Lower lobe of right lung (tissue), 2 donors: ENCODE measurements at places on chromosomes 1 and 21. TPM values are rescaled to one million over a fixed set of nuclear protein-coding genes. Genes with fewer than 3 reads are reported as not detected.
A peak's percentile ranks its signal among the peaks of the same experiment; 100 is the strongest.

- no peak for DNase-seq
Observed at GRCh38 chr1:25099343-25099951, 132.9 kb downstream of the SYF2 start.

DNA sequence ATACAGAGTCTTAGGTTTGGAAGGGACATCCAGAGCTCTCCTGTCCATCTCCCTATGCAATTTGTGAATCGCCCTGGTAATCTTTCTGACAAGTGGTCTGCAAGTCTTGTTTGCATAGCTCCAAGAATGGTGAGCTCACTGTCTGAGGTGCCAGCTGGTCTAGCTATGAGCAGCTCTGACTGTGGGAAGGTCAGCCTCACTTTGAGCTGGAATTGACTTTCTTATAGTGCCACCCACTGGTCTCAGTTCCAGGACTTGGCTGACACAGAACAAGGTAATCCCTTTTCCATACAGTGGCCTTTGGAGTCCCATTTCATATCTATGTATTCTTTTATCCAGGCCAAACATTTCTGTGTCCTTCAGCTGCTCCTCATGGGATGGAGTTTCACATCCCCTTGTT lies 95.6 kb upstream of the C8B start:
- no peak for DNase-seq

DNA sequence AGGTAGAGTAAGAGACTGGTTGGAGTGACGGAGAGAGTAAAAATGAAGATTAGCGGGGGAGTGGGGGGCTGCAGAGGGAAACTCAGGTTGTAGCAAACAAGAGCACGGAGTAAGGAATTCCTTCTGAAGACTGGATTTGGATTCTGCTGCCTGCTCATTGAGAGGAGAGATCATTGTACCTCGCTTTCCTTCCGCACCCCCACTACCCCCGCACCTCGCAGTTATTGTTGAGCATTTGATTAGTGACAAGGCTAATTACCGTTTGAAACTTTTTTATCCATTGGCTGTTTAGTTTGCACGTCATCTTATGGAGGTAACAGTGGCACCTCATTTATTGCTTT lies 463 bp downstream of the PRPF3 start:
- DNase-seq: no peak

- no peak for DNase-seq
Observed at GRCh38 chr1:151347523-151348246, 633 bp upstream of the RFX5 start.

GRCh38 chr1:54950369-54951163 lies 29.9 kb upstream of the TMEM61 start:
- peak; percentile 55 for DNase-seq

SAMSN1 gene
- 21.5 TPM for total RNA-seq
